ENCODE measurements at places on chromosomes 2 and 18.

GRCh38 chr2:191691016-191691735, 13.2 kb downstream of the NABP1 start:
- no peak for DNase-seq

GRCh38 chr2:8448824-8449556, 232.9 kb upstream of the ID2 start:
- DNase-seq, result no peak

DNA sequence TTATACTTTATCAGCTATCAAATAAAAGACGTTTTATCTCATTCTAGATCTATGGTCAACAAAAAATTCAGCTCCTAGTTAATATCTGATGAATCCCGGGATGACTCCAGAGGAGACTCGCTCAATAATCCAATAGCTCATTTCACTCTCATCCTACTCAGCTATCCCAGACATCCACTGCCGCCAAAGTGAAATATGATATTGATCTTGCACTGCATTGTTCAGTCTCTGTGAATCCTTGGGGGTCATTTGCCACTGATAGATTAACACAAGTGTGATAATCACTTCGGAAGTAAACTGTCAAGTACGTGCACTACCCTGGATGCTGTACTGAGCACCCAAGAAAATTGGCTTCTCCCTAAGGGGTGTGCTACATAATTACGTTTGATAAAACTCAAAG, 249.1 kb downstream of the SUCLG1 start:
- DNase-seq, result no peak

DNA sequence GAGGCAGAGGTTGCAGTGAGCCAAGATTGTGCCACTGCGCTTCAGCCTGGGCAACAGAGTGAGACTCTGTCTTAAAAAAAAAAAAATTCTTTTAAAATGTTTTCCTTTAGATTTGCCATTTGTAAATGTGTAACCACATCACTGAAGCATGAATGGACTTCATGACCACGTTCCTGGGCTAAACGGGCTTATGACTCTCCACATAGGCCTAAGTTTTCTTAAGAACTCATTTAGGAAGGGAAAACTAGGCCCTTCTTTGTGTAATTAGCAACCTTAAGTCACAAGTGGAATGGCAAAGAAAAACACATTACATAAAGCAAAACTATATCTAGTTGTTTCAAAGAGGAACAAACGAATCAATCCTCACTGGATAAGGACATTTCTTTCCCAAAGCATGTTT, 99.5 kb downstream of the MEIS1 start:
- no peak for DNase-seq

DNA sequence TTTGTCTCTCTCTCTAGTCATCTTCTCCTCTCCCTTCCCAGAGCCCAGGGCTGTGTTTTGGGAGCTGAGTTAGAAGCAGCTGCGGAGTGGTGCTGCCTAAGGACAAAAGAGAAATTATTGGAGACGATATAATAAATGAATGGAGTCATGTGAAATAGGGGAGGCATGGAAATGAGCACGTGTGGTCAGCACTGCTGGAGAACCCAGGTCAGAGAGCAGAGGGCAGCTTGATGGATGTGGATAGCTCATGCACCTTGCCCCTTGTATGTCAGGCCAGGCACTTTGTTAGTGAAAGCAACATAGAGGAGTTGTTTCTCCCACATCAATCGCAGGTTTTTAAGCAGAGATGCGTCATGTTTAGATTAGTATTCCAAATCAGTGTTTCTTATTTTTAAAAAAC, 15.7 kb downstream of the TTR start:
- DNase-seq, result no peak

GRCh38 chr2:112029164-112029563, 25.9 kb upstream of the TMEM87B start:
- no peak for DNase-seq

DNA sequence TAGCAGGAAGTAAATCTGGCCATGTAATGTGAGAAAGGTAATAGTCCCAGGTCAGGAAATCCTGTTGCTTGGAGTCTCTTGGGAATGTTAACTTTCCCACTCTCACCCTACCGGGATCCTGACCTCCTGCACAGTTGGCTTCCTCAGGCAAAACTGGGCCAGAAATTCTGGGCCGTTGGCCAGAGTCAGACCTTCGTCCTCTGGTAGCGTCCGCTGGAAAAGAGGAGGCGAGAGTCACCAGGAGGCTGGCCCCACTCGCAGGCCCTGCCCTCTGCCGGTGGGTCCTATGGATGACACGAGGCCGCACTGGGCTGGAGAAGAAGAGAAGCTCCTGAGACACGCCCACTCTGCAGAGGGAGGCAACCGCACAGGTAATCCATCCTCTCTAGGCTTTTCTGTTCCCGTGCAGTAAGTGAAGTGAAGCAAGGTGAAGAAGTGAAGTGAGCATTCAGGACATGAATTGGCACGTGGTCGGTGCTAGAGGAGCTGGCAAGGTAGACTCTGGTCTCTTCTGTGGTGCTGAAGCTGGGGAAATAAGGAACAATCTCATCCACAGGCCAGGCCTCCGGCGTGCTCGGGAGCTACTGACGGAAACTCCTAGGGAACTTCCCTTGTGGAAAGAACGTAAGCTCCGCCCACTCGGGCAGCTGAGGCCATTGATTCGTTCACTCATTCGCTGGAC, 182.7 kb upstream of the GLI2 start:
- DNase-seq, result peak; percentile 7

Measured in Panc1 (cell line).